Left ventricle myocardium superior (tissue), 1 donor: ENCODE measurements at places on chromosomes 3 and 15.

DNA sequence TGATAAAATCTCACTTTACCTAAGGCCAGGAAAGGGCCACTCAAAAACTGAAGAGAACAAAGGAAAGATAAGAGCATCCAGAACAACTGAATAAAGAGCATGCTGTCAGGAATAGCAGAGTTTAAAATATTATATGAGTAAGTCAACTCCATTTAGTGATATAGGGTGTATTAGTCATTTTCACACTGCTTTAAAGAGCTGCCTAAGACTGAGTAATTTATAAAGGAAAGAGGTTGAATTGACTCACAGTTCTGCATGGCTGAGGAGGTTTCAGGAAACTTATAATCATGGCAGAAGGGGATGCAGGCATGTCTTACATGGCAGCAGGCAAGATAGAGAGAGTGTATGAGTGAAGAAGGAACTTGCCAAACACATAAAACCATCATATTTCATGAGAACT lies 778.0 kb upstream of the NECTIN3 start:
- no peak for DNase-seq

DNA sequence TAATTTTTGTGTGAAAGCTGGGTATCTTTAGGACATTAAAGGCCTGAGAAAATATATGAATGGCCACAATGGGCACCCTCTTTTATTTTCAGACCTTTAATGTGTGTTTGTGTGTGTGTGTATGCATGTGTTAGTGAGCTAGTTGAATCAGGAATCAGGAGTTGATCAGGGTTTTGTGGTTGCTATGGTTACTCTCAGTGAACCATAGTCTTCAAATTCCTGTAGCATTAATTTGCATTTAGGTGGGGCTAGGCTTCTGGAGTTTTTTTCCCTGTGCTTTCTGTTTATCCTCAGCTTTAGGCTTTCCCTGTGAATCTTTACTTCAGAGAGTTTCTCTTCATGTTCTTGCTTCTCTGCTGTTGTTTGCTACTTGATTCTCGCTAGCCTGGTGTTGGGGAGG lies 122.0 kb upstream of the ONECUT1 start:
- no peak for DNase-seq

DNA sequence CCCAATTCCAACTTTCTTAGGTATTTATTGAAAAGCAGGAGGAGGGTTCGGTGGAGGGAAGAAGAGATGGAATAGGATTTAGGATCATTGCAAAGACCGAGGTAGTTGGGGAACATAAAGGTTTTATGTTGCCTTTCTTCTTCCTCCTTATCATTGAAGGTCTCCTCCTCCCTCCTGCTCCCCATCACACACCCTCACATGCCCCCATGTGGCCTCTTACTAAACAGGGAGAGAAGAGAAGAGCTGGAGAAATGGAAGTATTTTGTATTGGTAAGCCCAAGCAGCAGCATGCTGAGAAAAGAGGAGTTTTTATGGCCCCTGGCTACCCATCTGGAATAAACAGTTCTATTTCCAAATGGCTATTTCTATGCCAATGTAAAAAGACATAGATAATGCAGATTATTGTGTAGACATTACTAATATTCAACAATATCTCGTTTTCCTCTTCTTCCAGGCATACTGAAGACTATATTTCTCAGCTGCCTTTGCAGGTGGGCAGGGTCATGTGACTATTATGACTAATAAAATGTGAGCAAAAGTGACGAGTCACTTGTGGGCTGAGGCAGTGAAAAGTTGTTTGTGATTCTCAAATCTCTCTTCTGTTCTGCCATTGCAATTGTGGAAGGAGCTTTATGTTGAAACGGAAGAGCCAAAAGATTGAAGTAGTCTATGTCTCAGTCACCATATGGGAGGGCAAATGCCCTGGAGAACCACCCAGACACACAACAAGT lies 5.2 kb upstream of the GPR176 start:
- no peak for DNase-seq

DNA sequence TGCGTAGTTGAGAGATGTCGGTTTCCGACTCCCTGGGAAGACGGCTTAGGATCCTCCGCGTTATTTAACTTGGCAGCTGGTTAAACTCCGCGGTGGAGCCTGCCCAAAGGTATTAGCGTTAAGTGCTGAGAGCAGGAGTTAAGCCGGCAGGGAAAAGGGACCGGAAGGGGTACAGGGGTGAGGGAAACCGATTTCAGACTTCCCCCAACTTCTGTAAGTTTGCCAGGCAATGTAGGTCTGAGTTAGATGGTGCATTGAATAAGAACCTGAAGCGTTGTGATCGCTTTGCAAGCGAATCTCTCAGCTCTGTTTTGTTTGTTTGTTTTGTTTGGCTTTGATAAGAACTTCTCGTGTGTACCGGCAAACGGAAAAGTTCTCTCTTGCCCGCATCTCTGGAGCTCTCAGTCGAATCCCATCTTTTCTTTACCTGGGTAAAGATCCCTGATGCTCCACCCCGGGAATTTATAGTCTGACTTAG lies 6.0 kb upstream of the FEZF2 start:
- DNase-seq: no peak

DNA sequence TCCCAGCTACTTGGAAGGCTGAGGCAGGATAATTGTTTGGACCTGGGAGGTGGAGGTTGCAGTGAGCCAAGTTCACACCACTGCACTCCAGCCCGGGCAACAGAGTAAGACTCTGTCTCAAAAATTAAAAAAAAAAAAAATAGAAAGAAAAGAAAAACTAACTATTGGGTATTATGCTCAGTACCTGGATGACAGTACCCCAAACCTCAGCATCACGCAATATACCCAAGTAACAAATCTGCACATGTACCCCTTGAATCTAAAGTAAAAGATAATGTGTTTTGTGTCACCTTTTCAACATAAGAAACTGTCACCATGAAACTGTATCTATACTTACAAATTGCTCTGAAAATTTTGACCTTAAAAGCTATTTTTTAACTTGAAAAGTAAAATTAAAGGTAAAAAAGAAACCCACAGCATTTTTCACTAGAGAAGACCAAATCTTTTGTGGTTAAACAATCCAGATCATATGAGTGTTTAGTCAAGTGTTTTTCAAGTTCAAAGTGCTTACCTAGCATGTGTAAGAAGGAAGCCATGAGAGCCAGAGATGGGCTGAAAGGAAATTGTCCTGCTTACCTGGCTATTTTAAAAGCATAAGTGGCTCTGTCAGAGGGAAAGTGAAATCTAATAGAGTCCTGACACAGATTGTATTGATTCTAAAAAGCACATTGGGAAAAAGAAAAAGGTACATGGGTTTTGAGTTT lies 50.5 kb downstream of the MYO1E start:
- DNase-seq: no peak

- DNase-seq: no peak
Observed at GRCh38 chr3:13565581-13566452, 16.9 kb downstream of the FBLN2 start.
